Hepatic stellate cell (primary cell): ENCODE measurements at places on chromosomes 2 and 18.

DNA sequence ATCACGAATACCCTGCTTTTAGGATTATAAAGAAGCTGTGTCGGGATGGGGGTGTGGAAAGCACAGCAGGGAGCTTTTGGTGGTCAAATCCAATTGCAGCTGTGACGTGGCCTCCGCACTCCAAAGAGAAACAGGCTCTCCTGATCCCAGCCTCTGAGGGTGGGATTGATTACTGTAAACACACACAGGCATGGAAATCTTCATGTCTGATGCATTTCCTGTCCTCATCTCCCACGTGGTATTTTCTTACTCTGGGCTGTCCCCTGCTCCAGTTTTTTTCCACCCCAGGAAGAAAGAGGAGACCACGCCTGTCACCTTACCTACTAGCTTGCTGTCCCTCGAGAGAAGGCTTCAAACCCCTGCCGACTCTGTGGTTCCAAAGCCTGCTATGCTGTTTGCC lies 22.7 kb downstream of the RNF152 start:
- peak; percentile 60 for DNase-seq

- DNase-seq, result no peak
Observed at GRCh38 chr18:54261894-54262293, 7.4 kb upstream of the POLI start.

GRCh38 chr2:5123582-5124196 lies 568.5 kb upstream of the SOX11 start:
- no peak for DNase-seq

- DNase-seq, result no peak
Observed at GRCh38 chr2:101193033-101193626, 41.9 kb upstream of the TBC1D8 start.

GRCh38 chr18:60895181-60895580 lies 438.0 kb upstream of the CDH20 start:
- no peak for DNase-seq

- peak; percentile 57 for DNase-seq
Observed at GRCh38 chr18:9914584-9915290, 921 bp downstream of the VAPA start.

DNA sequence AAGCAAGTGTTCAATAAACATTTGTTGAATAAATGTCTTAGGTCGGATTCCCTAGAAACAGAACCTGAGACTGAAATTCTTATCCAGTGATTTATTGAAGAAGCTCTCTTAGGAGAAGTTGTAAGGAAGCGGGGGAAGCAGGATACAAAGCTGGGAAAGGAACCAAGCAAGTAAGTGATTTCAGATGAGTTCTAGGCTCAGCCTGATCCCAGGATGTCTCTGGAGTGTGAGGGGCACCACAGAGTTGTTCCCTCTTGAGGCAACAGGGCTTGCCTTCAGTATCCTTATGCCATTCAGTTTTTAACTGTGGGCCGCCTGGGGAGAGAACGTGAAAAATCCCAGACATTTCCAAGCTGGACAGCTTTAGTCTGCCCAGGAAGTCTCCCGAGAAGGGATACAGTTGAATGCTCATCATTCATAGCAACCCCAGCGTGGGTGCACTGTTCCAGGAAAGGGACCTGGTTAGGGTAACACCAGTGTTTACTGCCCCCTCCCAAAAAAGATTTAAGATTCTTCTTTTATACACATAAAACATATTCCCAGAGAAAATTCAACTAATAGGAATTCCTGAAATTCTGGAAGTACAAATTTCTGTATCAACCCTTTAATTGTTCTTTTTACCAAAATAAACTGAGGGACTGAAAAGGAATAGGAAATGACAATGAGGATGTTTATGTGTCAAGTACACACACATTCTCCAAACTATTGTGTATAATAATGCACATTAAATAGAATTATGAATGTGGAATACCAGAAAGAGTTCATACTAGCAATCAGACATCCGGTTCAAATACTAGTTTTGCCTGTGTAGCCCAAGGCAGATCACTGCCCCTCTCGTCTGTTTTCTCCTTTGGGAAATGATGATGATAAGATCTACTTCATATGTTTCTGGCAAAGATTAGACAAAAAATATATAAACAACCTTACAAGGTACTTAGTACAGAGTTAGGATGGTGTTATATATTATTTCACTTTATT lies 592.1 kb upstream of the CDH2 start:
- no peak for DNase-seq

DNA sequence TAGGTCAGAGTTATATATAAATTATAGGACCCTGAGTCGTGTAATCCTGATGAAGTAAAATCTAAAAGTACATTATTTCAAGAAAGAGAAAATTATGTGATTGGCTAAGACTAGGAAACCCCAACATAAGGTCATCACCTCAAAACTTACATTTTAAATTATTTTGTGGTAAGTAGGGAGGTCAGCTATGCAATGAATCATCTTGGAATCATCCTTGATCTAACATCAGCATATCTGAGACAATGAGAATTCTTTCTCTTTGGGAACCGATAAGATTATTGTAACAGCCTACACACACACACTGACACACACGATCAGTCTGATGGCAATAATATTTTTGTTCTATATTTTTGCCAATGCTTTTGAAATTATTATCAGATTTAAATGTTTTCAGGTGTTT lies 904.8 kb upstream of the CHAC2 start:
- DNase-seq, result no peak

- DNase-seq, result no peak
Observed at GRCh38 chr2:75647771-75648170, 1.2 kb downstream of the MRPL19 start.

GRCh38 chr2:65130664-65131175 lies 814 bp upstream of the RAB1A start:
- no peak for DNase-seq

GRCh38 chr2:46557788-46558187 lies 78.4 kb downstream of the TMEM247 start:
- no peak for DNase-seq

DNA sequence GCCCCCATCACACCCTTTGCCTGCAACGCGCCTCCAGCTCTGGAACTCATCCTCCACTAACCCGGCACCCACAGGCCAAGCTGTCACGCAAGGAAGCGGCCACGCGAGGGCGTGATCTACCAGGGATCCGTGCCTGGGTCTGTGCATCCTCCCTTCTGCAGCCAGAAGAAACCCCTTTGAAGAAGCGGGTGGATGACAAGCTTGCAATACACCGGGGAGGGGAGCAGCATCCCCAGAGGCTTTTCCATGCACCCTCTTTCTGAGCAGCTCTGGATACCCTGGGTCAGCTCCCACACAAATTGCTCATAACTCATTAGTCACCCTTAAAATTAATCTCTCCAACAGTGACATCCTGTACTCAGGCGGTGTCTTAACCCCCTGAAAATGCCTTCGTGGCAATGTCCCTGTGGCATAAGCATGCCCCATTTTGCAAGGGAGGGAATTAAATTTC lies 47.6 kb downstream of the PDCL3 start:
- DNase-seq, result peak; percentile 81

DNA sequence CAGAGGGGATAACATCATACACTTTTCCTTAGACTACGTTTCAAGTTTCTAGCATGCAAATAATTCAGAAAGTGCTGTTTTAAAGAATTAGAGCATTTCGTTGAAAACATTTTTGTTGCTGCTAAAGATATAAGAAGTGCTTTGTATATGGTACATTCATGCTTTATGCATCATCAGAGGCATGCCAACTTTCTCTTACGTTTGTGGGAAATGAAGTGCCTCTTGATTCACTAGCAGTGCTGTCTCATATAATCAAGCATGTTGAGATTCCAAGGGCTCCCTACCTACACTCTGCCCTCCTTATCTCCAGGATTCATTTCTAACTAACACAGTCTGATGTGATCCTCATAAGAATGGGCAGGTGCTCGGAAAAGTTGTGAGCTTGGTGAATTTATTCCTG lies 748.6 kb upstream of the DDX18 start:
- no peak for DNase-seq

GRCh38 chr2:42404676-42405075 lies 43.7 kb upstream of the COX7A2L start:
- no peak for DNase-seq

- no peak for DNase-seq
Observed at GRCh38 chr2:33494155-33494779, 17.8 kb downstream of the RASGRP3 start.

DNA sequence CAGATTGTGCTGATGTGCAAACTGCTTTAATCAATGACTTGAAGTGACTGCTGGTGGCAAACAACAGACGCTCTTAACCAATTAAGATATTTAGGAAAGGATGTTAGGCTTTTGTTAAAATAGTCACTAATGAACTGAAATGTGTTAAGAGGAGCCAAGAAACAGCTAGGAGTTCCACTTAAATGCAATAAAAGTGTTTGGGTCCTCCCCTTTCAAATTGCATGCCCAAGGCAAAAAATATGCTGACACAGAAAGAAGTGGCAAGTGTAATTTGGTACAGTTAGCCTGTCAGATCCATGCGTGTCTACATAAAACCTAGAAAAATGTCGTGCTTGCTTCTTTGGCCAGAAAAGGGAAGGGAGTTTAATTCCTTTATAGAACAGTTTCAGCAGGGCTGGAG lies 61.9 kb downstream of the XRCC5 start:
- DNase-seq, result no peak

DNA sequence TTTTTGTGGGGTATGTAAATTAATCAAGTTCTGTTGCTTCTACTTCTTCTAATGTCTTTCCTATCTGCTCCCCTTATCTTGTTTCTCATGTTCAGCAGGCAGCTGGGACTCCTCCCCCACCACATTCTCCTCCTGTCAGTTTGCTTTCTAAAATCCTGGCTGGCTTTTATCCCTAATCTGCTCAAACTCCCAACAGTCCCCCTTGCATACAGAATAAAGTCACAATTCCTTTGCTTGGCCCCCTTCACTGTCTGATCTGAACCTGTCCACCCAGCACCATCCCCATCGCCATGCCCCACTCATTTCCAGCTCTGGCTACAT lies 2.2 kb downstream of the CFAP221 start:
- DNase-seq, result no peak

DNA sequence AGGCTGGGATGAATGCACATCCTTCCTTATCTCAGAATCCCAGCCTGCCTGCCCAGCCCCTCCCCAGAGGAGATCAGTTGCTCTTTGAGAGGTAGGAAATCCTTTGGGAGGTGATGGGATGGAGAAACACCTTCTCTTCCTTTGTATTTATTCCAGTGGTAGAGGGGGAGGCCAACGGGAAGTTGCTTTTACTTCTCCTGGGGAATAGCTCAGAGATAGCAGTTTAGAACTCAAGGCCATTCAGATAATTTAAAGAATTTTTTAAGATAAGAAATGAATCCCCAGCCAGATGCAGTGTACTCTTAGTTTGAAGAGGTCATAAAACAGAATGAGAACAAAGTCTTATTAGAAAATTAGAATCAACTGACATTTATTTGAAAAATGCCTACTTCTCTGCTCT lies 67.4 kb upstream of the PPM1B start:
- DNase-seq, result no peak

DNA sequence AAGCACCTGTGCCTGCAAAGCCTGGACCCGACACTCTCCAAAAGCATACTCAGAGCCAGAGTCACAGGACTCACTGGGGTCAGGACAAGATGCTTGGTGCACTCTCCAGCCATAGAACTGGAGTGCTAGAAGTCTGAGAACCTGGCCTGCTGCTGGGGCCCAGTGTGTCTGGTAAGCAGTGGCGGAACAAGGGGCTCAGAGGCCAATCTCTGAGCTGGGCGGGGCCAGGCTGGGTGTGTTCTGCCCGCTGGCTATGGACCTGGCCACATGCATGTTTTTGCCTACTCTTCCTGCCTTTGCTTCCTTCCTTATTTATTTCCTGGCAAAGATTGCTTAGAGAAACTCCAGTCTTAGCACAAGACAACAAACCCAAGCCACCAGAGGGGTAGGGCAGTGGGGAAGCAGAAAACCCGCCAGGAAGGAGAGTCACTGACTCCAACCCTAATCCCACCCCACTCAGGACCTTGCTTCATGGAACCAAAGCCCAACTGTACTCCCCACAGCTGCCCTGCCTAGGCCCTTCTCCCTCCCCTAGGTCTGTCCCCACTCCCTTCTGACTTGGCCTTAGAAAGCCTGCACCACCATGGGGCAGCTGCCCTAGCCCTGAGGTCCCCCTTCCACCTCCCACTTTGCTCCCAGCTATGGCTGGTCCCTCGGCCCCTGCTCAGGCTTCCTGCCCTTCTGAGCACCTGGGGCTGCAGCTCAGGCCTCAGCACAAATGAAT lies 315.5 kb downstream of the CELF4 start:
- no peak for DNase-seq

DNA sequence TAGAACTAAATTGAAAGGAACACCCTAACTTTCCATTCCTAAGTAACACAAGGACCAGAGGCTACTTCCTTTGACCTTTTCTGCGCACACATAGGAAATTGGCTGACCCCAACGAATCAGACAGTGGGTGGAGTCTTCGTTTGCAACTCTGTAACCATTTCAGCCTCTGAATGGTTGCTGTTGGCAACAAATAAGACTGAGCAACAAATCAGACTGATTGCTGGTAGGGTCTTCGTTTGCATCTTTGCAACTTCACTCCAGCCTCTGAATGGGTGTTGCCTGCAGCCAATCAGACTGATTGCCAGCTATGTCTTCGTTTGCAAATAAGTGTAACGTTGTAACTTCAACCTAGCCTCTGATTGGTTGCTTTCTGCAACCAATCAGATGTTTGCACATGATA lies 34.6 kb downstream of the USP40 start:
- DNase-seq, result no peak

GRCh38 chr2:188295067-188295685 lies 3.5 kb downstream of the GULP1 start:
- DNase-seq, result no peak

GRCh38 chr2:17506736-17507616 lies 11.3 kb downstream of the RAD51AP2 start:
- no peak for DNase-seq

- DNase-seq, result no peak
Observed at GRCh38 chr2:158748926-158749590, 46.1 kb upstream of the DAPL1 start.

DNA sequence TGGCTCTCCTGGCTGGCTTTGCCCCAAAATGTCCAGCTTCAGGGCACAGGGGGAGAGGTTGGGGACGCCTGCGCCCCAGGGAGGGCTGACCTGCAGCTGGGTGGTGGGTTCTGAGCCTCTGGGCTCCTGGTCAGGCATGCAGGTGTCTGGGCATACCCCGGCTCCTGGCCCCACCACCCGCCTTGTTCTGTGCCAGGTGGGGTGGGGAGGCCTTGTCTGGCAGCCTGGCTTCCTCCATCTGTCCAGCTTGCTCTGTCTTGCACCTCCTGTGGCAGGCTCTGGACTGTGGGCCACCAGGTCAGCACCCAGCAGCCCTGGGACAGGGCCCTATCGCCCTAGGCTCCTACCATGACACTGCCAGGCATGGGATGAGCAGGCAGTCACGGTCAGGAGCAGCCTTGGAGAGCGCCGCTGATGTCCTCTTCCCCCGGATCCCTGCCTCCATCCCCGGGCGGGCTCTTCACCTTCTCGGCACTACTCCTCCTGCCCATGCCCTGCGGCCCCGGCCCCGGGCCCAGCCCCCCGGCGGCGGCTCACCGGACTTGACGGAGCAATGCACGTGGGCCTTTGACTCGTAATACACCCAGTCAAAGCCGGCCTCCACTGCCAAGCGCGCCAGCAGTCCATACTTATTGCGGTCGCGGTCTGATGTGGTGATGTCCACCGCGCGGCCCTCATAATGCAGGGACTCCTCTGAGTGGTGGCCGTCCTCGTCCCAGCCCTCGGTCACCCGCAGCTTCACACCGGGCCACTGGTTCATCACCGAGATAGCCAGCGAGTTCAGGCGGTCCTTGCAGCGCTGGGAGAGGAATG lies 3.6 kb downstream of the IHH start:
- no peak for DNase-seq
